Activated CD4-positive, alpha-beta T cell treated with anti-CD3 and anti-CD28 coated beads for 24 hours (primary cell): ENCODE measurements at places on chromosomes 11 and 22.

DNA sequence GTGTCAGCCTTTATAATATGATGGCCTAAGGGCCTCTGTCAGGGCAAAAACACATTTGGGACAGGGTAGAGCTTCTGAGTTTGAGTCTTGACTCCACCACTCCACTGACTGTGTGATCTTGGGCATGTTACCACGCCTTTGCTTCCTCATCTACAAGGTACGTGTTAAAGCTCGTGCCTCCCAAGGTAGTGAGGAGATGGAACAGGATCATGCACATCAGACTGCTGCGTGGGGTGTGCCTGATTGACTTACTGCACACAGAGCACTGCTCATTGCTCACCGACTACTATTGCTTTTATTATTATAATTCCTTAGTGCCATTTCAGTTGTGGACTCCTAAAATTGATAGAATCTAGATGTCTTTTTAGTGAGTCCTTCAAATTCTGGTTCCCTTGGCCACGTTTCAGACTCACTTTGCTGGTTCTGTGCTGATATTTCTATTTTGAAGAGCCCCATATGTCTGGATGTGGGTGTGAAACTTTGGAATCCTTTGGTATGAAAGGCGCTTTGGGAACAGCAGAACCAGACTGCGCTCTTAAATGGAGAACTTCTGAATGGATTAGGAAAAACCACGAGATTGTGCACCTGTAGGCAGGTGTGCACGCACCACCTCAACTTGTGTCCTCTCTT, 44.1 kb upstream of the RAB1B start:
- DNase-seq, result no peak

DNA sequence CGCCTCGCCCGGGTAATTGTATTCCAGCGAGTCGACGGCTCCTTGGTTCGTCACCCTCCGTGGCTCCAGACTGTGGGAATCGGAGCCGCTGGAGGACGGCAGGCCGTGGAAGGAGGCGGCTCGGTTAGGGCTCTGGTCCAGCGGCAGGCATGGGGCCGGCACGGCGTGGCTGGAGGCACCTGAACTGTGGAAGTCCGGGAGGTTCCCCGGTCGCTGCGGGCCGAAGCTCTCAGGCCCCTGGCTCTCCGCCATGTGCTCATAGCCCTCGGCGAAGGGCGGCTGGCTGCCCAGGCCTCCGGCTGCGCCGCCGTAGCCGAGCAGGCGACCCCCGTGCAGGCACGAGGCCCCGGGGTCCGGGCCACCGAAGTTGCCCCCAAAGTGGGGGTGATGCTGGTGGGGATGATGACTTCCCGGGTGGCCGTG, 1.7 kb downstream of the MN1 start:
- DNase-seq, result no peak

DNA sequence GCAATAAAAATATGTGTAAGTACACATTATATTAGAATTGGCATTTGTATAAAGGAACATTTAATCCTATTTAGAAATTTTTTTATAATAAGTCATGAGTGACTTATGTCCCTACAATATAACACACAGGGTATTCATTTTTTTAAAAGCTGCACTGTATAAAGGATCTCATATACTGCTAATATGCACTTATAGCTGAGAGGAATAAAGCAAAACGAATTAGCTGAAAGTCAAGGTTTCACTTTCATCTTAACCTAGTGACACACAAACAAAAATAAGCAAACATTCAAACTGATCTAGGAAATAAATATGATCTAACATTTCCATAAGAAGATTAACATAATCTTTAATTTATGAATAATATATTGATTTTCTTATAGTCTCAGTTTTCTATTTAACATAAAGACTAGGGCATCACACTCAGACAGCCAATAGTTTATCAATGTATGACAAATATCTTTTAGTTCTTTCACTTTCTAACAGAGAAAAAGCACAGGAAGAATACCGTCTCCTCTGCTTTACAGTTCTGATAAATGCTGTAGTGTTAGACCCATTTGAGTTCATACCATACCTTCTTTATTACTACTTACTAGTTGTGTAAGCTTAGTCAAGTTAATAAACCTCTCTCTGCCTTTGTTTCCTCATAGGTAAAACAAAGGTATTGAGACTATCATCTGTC, 42.9 kb downstream of the DCDC1 start:
- no peak for DNase-seq

DNA sequence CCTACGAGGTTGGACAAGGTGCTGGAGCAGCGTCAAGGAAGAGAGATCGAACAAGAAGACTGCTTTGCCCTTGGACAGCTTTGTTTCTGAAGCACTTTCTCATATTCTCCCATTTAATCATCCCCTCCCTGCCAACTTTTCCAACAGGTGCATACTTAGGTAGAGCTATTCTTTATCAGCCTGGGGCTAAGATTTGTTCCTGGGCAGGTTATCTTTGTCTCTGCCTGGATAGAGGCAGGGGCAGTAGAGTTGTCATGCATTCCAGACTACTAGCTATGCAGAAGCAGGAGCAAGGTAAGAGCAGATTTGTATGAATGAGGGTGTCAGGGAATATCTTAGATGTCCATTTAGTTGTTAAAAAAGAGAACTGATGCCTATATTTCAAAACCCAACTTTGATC, 82.3 kb downstream of the PTPRJ start:
- DNase-seq, result no peak

DNA sequence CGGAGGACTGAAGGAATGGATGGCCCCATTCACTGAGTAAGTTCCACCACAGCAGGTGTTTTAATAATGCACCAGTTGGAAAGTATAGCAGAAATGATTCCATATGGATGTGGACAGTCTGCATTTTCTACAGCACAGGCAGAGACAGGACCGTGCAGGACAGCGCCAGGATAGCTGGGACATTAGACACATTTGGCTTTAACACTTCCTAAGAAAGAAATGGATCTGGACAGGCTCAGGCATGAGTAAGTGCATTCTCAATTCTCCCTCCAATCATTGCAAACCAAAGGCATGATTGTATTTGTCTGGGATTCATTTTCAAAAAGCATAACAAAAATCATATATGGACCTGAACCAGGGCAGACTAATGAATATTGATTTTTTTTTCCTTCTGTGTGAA, 233.0 kb upstream of the POU2AF2 start:
- DNase-seq, result no peak

GRCh38 chr22:41242396-41243117, 1.8 kb upstream of the CHADL start:
- DNase-seq, result no peak
